ENCODE measurements at places on chromosomes 12 and 14.

DNA sequence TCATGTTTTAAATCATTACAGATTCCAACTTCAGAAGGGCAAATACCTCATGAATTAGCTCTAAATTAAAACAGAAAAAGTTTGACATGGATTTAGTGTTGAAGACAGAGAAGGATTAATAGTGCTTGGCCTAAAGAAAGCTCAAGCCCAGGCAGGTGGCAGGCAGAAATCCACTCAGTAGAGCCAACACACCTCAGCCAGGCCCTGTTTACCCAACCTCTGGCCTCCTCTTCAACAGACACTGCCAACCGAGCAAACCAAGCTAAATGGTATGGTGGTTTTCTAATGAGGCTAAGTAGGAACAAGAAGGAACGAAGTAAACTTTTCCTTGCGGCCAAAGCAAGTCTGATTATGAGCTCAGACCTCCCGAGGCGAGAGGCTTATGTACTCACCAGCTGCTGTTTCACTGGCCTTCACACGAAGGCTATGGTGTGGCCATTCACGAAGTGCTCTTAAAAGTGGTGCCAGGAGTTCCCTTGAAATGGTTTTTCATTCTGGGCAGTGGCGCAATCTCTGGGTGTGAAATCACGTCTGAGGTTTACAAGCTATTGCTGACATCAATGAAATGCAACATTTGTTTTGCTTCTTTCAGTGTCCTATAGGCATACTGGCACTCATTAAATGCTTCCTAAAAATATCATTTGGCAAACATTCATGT is 124.1 kb upstream of the LGR5 start:
- DNase-seq, result no peak

GRCh38 chr12:121170611-121171260 is 38.1 kb downstream of the P2RX7 start:
- no peak for DNase-seq

DNA sequence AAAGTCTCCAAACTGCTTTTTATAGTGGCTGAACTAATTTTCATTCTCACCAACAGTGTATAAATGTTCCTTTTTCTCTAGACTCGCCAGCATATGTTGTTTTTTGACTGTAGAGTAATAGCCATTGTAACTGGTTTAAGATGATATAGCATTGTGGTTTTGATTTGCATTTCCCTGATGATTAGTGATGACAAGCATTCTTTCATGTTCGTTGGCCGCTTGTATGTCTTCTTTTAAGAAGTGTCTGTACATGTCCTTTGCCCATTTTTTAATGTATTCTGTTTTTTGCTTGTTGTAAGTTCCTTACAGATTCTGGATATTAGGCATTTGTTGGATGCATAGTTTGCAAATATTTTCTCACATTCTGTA is 404.9 kb downstream of the FLRT2 start:
- DNase-seq, result no peak

DNA sequence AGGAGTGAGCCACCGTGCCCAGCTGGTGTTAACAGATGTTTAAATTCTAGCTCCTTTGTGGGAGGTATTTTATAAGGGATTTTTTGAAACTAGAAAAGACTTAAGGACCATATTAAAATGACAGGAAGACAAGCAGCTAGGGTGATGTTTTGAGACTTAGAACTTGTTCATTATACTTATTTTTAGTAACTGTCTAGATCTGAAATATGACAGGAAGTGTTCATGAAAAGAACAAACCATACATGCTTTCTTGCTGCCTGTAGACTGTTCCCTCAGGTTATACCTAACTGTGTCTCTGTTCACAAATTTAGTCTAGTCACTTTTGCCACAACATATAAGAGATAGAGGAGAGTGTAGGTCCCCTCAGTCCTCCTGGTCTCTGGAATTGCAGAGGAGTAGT is 36.9 kb upstream of the KCNH3 start:
- no peak for DNase-seq

GRCh38 chr14:58298477-58299400 is at the start of gene ARID4A:
TSS of gene ARID4A (plus strand) at chr14:58298555. CDS start at chr14:58299855, 1,300 bp downstream.
- DNase-seq, result no peak

GRCh38 chr12:108345716-108346633 is 6.9 kb upstream of the CMKLR1 start:
- no peak for DNase-seq

DNA sequence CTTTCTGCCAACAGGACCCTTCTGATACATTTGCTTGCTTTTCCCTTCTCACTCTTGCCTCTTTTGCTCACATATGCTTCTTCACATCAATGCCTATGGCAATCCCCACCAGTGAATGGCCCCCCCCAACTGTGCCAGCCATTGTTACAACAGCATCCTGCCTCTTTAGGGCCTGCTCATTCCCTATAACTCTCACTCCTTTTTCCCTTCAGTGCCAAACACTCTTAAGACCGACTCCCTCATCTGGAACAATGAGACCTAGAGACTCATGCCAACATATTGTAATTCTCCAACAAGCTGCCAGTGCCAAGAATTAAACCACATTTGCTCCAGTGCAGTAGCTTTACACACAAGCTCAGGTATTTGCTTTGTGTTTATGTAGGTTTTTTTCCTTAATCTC is 189.0 kb downstream of the SOX5 start:
- DNase-seq, result no peak

DNA sequence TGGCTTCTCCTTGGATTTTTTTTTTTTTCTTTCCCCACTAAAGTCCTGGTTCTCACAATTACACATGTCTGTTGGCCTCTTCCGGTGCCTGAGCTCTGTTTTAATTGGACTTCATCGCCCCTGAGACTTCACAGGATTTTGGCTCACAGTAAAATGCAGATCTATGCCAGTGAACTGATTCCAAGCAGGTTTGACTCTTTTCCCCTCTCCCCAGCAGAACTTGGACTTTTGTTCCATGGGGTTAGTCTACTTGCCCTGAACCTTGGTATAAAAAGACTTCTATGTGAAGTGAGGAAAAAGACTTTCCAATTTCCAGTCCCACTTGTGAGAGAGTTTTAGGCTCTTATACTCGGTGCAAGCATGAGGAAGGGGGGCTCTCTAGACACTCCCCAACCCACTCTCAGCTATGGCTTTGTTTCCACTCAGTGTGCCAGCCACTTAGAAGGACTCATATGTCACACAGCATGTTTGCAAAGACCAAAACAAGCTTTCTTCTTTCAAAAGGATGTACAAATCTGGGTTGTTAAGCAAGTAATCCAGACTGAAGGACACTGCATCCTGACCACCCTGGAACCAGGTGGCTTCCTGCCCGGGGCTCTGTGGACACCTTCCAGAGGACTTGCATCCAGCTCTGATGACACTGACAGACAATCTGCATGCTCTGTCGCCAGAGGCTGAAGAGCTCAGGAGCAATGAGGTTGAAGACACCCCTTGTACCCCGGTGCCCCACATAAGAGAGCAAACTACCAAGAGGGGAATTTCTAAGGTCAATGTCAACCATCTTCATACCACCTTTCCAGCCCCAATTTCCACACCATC is 221.9 kb upstream of the EGLN3 start:
- no peak for DNase-seq

GRCh38 chr14:54465654-54466053 is 23.1 kb downstream of the GMFB start:
- DNase-seq, result no peak

DNA sequence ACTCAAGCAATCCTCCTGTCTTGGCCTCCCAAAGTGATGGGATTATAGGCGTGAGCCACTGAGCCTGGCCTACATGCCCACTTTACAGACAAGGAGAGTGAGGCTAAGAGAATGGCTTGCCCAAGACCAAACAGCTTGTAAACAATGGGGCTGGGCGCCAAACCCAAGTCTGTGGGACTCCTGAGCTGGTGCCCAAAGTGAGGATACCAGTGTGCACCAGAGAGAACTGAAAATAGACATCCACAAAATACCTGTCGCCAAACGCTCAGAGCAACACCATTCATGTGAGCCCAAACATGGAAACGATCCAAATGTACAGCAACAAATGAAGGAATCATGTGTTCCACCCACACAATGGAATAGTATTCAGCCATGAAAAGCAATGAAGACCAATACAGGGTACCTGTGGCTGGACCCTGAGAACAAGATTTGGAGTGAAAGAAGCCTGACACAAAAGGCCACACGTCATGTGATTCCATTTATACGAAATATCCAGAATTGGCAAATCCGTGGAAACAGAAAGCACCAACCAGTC is 38.2 kb downstream of the CCNK start:
- no peak for DNase-seq

- DNase-seq, result no peak
Measured at GRCh38 chr14:105077649-105077995, 12.4 kb upstream of the GPR132 start.

DNA sequence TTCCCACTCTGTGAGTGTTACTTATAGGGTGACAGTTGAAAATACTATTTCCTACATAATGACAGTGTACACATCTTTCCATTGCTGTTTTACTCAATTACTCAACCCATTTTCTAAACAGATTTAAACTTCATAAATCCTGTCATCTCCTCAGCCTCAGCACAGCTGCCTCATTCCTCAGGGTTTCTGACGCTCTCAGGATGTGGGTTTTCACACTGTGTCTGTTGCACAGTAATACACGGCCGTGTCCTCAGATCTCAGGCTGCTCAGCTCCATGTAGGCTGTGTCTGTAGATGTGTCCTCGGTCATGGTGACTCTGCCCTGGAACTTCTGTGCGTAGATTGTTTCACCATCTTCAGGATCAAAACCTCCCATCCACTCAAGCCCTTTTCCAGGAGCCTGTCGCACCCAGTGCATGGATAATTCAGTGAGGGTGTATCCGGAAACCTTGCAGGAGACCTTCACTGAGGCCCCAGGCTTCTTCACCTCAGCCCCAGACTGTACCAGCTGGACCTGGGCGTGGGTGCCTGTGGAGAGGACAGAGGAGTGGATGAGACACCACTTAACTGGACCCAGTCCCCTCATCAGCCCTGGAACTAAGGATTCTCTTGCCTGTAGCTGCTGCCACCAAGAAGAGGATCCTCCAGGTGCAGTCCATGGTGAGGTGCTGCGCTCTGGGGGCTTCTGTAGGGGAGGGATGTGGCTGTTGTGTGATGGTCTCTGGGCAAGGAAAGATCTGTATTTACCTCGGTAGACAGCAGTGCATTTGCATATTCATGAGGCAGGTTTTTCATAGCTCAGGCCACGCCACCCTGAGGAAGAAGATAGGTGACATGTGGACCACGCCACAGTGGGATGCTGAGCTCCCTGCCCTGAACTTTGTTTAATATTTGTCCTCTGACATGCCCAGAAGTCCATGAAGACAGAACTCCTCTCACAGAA is 750.2 kb downstream of the TMEM121 start:
- DNase-seq, result no peak

DNA sequence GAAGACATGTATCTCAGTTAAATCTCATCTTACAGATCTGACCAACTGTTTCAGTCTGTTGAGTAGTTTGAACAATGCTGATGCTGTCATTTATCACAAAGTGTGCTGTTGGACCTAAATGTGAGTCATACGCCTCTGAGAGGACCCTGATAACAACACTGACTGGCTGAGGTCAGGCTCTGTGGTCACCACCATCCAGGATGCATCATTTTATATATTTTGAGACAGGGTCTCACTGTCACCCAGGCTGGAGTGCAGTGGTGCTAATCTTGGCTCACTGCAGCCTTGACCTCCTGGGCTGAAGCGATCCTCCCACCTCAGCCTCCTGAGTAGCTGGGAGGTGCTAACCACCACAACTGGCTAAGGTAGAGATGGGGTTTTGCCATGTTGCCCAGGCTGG is 181.0 kb upstream of the RGS6 start:
- DNase-seq, result no peak

DNA sequence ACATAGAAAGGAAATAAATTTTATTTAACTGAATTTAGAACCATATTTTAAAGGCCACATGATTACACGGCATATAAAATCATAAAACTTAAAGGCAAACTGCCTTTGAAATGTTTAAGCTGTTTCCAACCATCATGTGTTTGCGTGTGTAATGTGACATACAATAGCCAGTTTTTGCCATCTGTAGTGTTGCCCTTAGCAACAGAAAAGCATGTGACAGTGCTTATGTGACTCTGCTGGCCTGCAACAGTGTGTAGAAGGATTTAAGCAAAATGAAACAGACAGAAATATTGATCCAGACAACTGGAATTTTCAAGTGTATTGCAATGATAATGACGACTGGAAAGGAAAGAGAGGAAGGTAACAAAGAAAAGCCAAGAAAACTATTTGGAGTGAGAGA is 49.5 kb downstream of the TSPAN19 start:
- no peak for DNase-seq

GRCh38 chr12:15691388-15691787 is 97.8 kb downstream of the EPS8 start:
- DNase-seq, result no peak

GRCh38 chr14:21244544-21244943 is 24.7 kb downstream of the HNRNPC start:
- no peak for DNase-seq

- DNase-seq, result no peak
Measured at GRCh38 chr14:52348279-52348678, 34.2 kb downstream of the PTGER2 start.

GRCh38 chr12:9326085-9326484 is 117.9 kb upstream of the PZP start:
- DNase-seq, result no peak

- no peak for DNase-seq
Measured at GRCh38 chr12:6334940-6335450, 6.9 kb downstream of the TNFRSF1A start.

DNA sequence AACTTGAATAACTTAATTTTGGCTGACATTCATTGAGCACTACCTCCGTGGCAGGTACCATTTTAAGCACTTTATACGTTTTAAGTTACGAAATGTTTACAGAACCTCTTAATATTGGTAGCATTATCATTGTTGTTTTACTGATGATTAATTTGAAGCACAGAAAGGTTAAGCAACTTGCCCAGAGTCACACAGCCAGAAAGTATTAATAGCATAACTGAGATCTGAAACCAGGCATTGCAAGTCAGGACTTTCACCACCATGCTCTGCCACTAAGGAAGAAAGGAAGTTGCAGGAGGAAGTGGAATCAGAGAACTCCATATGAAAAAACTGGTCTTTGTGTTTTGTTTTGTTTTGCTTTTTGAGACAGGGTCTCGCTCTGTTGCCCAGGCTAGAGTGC is 28.2 kb upstream of the BCAT1 start:
- no peak for DNase-seq

- DNase-seq, result no peak
Measured at GRCh38 chr12:12156828-12157227, 86.1 kb downstream of the BCL2L14 start.

- DNase-seq, result no peak
Measured at GRCh38 chr12:82862069-82862841, 175.5 kb downstream of the TMTC2 start.

DNA sequence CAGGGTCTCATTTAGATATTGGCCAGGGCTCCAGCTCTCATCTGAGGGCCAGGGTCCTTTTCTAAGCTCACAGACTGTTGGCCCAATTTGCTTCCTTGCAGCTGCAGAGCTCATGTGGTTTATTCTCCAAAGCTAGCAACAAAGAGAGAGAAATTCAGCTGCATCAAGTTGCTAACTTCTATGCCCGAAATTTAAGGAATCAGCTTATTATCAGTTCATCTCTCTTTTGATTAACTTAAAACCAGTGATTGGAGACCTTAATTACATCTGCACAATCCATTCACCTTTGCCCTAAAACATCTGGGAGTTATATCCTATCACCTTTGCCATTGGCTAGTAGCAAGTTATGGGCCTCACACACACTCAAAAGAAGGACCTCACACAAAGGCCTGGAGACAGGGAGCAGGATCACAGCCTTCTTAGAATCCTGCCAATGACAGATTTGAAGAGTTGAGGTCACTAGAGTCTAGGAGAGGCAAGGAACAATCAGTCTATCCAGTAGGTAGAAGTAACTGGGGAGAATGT is 258.8 kb upstream of the GARIN6 start:
- DNase-seq, result no peak

GRCh38 chr14:69142101-69142500 is 10.8 kb downstream of the DCAF5 start:
- DNase-seq, result no peak

GRCh38 chr12:68792952-68793351 is 15.0 kb upstream of the MDM2 start:
- DNase-seq, result no peak
